ENCODE measurements at places on chromosomes 12 and 14.
A peak's percentile ranks its signal among the peaks of the same experiment; 100 is the strongest.

- no peak for DNase-seq
Measured at GRCh38 chr12:52807544-52808470, 6.1 kb downstream of the KRT4 start.

DNA sequence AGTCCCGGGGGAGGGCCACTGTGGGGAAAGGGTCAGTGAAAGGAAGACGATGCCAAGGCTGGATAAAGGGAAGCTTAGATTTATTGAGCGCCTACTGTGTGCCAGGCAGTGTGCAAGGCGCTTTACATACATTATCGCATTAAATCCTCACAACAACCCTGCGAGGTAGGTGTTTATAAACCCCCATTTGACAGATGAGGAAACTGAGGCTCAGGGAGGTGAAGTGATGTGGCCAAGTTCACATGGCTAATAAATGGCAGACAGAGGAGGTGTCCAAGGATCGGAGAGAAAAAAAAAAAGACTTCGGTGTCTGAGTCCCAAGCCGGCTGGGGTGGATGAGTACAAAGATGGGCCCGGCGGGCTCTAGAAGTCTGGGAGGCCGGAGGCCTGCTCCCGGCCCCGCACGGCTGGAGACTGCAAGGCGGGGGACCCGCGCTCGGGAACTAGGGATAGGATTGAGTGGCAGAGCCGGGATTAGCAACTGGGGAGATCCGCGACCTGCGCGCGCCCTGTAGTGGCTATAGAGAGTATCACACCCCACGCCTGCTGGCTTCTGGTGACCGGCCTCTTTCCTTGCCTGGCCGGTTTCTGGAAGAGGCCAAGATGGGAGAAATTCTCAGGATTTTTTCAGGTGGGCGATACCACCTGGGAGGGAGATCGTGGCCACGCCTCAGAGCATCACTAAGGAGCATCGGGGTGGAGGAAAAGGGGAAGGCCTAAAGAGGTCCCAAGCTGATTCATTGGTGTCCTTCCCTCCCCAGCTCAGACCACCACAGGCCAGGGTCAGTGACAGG, 3.9 kb downstream of the DDN start:
- DNase-seq: peak; percentile 61

- no peak for DNase-seq
Measured at GRCh38 chr12:89262855-89263552, 89.3 kb downstream of the DUSP6 start.

DNA sequence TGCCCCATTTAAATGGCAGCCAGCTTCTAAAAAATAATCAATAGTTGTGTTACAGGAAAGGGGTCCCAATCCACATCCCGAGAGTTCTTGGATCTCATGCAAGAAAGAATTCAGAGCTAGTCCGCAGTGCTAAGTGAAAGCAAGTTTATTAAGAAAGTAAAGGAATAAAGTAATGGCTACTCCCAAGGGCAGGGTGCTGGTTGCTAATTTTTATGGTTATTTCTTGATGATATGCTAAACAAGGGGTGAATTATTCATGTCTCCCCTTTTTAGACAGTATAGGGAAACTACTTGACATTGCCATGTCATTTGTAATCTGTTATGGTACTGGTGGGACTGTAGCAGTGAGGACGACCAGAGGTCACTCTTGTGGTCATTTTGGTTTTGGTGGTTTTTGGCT, 591.3 kb downstream of the LRFN5 start:
- DNase-seq: no peak

DNA sequence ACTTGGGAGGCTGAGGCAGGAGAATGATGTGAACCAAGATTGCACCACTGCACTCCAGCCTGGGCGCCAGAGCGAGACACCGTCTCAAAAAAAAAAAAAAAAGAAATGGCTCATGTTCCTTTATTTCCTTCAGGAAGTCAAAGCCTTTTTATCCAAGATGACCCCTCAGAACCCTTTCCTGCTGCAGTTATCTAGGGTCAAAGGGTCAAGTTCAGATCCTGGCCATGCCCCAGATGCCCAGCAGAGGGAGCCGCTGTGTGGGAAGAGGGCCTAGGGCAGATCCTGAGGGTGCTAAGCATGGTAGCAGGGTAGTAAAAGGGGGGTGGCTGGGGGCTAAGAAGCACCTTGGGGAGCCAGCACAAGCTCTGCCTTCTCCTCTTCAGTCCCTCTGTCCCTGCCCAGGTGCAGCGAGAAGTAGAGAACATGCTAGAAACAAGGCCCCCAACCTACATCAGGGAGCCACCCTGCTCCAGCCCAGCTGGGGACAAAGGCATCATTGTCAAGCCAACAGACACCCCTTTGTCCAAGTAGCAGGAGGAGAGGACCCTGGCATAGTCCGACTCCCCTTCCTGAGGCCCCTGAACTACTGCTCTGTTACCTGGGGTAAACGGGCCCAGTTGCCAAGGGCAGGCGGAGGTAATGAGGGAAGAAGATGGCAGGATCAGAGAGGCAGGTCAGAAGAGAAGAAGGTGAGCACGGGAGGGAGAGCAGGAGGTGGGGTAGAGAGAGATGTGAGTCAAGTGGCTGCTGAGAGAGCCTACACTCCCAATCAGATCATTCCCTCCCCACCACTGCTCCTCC, 6.5 kb downstream of the NFE2 start:
- DNase-seq: peak; percentile 74

- DNase-seq: no peak
Measured at GRCh38 chr12:27810756-27811155, 30.7 kb upstream of the MANSC4 start.

DNA sequence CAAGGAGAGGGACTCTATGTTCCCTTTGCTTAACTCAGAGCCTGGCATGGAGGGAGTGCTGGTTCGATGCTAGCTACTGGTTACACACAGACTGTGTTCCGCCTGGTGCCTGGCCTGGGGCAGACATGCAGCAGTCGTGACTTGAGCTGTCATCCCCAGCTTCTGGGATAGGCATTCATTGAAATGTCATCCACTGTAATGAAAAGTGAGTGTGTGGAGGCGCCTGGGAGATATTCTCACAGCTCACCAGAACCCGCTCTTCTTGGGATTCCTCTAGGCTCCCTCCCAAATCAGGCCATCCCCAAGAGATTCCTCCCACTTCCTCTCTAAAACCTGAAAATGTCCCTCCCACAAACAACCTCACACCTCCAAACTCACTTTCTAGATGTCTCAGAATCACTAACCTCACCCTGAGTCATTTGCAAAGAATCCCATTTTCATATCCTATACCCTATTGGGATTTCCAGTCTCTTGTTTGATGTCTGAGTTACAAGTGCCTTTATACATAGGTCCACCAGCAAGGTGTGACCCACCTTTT, 82.8 kb downstream of the CRACR2A start:
- DNase-seq: no peak

DNA sequence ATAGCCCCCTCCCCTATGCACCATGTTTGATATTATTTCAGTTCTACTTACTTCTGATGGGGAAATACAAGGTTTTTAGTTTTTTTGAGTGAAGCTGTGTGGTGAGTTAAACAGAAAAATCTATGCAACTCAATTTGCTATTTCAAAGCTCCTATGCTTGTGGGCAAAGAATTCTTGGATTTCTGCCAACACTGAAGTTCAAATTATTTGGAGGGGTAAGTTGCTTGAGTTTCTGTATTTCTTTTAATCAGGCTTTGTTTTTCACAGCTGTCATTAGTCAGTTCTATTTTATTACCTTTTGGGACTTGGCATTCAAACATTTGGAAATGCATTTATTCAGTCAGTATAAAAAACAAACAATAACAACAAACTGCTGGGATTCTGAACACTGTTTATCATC, 407.5 kb upstream of the MGAT4C start:
- DNase-seq: no peak

DNA sequence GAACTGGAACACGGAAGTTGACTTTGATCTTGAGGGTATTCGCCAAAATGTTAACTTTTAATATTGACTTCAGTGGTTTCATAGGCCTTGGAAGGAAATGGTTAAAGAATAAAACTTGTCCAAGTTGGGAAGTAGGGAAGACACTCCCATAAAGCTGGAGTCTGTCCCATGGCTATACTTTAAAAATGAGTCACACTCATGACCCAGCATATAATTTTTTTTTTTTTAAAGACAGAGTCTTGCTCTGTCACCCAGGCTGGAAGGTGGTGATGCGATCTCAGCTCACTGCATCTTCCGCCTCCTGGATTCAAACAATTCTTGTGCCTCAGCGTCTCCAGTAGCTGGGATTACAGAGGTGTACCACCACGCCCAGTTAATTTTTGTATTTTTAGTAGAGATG, 19.6 kb downstream of the TMPRSS12 start:
- no peak for DNase-seq

- DNase-seq: no peak
Measured at GRCh38 chr14:33711811-33712216, 239.1 kb downstream of the EGLN3 start.

DNA sequence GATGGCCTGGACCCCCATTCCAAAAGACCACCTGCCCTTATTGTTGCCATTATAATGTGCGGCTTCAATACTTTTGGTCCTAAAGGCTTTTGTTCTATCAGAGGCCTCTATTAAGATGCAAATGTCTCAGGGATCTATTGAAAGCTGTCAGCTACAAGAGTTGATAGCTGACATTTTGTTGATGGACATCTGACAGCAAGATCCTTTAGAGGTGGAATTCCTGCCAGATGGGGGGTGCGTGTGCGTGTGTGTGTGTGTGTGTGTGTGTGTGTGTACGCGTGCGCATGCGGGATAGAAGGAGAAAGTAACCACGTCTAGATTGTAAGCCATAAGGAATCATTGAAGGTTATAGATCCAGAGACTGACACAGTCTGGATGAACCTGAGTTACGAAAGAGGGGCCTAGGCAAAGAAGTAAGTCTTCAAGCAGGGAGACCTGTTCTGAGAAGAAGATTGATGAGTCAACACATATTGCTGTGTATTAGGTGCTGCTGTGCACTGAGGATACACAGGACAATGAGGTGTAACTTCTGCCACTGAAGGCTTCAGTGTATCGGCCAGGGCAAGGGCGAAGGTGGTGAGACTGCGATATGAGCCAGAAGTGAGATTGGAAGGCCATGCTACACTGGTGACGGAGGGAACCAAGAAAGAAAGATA, 89.2 kb downstream of the PRMT8 start:
- no peak for DNase-seq

GRCh38 chr14:52266782-52267181, 716 bp upstream of the PTGDR start:
- DNase-seq: no peak

DNA sequence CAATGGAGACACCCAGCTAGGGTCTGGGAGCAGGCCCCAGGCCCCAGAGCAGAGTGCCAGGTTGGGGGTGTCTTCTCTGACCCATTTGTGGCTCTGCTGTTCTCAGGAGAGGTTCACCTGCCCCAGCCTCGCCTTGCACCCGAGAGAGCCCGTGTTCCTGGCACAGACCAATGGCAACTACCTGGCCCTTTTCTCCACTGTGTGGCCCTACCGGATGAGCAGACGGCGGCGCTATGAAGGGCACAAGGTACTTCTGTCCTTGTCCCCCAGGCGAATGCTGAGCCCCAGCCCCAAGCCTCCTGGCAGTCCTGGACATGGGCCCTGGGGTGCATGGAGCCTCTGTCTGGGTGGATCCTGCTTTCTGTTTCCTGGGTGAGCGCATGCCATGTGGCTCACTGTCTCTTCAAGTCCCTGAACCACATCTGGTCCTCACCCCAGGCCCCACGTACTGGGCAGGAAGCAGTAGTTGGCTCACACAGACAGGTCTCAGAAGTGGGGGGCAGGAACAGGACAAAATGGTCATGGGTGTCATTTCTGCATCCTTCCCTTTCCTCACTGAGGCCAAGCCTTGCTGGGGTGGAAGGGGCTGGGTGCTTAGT, 58.2 kb downstream of the BEGAIN start:
- DNase-seq: no peak

DNA sequence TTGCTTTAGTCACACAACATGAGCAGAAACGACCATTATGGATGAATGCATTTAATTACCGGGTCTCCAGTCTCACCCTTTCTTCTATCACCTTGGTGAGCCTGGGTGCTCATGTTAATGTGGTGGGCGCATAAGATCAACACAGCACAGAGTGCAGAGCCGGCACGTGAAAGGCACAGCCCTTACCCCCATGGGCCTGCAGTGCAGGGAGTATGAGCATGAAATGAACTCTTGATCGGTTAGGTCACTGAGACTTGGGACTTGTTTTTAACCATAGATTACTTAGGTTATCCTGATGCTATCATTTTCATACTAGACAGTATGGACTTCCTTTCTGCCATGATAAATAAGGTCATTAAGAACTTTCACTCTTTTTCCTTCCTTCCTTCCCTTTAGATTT, 156.8 kb downstream of the CRADD start:
- DNase-seq: no peak

- no peak for DNase-seq
Measured at GRCh38 chr12:10584415-10584814, 29.0 kb downstream of the MAGOHB start.

DNA sequence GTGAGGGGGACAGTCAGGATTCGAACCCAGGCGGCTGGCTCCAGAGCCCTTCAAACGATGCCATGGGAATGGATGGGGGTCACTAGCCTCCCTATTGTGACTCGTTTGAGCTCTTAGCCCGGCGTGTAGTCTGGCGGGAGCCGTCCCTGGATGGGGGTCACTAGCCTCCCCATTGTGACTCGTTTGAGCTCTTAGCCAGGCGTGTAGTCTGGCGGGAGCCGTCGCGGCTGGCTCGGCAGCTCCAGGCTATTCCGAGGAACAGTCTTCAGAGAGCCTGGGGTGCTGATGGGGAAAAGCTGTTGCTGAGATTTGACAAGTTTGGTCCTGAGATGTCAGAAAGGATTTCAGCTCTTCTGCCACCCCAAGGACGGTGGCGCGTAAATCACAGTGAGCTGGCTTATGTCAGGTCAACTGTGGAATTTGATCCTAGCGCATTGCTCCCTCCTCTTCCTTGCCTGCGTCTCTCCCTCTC, 58.3 kb downstream of the CALM1 start:
- no peak for DNase-seq

DNA sequence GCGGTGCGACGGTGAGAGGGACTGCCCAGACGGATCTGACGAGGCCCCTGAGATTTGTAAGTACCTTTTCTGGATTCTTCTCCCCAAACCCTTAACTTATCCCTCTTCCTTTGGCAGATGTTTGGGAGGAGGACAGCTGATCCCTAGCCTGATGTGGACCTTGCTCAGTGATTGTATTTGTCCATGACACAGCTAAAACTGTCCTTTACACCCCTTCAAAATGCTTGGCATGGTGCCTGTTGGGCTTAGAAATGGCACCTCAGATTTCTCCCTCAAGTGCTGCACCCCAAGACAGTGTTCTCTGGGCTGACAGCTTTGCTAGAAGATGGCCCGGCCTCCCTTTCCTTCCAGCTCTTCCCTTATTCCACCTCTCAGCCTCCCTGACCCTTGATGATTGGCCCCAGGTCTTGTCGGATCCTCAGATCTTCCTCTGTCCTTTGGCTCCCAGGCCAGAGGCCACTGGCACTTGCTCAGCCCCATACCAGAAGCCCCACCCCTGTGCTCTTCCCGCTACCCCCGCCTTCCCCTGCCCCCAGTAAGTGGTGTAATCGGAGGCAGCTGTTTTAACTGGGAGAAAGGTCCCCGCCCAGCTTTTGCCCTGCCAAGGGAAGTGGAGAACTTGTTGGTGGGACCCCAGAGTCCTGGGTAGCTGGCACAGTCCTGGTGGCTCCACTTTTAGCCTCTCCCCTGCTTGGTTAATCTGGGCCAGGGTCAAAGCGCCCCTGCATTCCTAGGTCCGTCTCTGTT, 8.7 kb downstream of the LRP1-AS start:
- no peak for DNase-seq

- no peak for DNase-seq
Measured at GRCh38 chr12:62537551-62537950, 70.9 kb downstream of the MON2 start.

- no peak for DNase-seq
Measured at GRCh38 chr12:94660436-94660835, 10.1 kb upstream of the TMCC3 start.

- DNase-seq: no peak
Measured at GRCh38 chr14:24874514-24875202, 175.3 kb downstream of the STXBP6 start.

- DNase-seq: no peak
Measured at GRCh38 chr14:65042731-65043372, 56.2 kb downstream of the FNTB start.

All from activated naive CD4-positive, alpha-beta T cell treated with anti-CD3 and anti-CD28 coated beads, Interleukin-2, amount 50 U/mL, for 72 hours (primary cell).